Activated gamma-delta T cell treated with Interleukin-2 at 50 U/mL for 16 hours (primary cell): ENCODE measurements at places on chromosomes 11 and 22.

DNA sequence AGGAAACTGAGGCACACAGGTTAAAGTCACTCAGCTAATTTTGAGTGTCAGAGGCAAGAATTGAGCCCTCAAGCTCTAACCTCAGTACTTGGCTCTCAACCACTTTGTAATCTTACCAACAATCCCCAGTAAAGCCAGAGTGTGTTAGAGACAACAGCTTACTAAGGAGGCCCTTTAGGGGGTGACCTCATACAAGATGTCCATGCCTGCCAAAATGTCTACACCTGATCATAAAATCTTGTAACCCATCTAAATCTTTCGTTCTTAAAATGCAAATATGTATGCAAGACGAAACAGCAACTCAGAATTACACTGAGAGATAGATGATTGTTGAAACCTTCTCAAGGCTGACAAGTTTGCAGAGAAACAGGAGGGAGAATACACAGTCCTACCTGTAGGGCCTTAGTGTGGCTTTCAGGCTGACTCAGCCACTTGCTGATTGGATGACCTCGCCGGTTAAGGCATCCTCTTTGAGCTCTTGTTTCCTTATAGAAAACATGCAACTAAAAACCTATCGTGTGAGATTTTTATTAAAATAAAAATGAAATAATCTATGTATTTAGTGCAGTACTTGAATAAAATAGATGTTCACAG lies 143.2 kb downstream of the OPCML start:
- DNase-seq: no peak

GRCh38 chr11:8717876-8718753 lies 35.5 kb downstream of the RPL27A start:
- DNase-seq: no peak

GRCh38 chr11:131767421-131767820 lies 397.0 kb downstream of the NTM start:
- DNase-seq: no peak

GRCh38 chr11:122832721-122833470 lies 5.4 kb upstream of the CRTAM start:
- no peak for DNase-seq

DNA sequence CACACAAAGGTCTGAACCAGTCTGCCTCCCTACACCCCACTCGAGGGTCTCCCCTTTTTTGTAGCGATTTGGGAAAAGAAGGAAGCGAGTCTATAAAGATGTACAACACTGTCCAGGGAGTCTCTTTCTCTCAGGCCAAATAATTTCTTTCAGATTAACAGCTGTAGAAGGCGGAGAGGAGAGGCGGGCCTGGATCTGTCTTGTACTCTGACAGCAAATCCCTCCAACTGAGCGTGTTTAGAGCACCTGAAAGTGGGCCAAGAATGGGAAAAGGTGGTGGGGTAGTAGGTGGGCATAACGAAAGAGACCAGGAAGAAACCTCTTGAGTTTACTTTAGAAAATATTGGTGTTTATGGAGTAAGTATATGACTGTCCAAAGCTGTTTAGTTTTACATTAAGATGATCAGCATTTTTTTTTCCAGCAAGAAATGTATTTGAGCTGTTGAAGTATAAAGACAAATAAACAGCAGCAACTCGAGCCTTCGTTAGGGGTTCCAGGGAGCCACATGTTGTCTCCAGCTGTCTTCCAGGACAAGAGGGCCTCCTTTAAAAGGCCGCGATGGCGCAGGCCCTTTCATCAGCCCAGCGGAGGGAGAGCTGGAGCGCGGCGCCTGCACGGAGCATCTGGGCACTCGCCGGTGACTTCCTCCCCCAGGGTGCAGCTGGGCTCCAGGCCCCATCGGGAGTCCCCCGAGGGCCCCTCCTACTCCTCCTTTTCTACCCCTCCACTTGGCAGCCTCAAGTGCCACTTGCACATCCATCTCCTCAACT lies 34.9 kb downstream of the SCUBE1 start:
- no peak for DNase-seq

DNA sequence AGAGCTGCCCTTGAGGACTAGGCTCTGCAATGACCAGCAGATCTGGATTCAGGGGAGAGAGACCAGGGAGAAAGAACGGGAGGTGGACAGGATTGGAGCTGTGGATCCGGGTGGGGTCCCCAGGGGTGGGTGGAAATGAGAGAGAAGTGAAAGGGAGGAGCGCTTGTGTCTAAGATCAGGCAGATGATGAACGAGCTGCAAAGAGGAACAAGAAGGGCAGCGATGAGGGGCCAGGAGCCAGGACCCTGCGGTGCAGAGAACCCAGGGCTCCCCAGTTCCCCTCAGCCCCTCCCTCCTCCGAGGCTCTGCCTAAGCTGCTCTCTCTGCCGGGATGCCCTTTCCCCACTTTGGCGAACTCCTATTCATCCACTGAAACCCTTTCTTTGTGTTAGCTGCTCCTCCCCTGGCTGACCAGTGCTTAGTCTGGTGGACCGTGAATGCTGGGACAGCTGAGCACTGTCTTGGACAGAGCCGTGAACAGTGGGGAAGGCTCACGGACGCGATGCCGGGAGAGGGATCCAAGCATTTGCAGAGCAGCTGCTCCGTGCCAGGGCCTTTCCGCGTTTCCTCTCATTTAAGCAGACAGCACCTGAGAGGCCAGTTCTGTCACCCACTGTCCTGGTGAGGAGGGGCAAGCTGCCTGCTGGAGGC lies 35.9 kb downstream of the SHISAL1 start:
- no peak for DNase-seq

DNA sequence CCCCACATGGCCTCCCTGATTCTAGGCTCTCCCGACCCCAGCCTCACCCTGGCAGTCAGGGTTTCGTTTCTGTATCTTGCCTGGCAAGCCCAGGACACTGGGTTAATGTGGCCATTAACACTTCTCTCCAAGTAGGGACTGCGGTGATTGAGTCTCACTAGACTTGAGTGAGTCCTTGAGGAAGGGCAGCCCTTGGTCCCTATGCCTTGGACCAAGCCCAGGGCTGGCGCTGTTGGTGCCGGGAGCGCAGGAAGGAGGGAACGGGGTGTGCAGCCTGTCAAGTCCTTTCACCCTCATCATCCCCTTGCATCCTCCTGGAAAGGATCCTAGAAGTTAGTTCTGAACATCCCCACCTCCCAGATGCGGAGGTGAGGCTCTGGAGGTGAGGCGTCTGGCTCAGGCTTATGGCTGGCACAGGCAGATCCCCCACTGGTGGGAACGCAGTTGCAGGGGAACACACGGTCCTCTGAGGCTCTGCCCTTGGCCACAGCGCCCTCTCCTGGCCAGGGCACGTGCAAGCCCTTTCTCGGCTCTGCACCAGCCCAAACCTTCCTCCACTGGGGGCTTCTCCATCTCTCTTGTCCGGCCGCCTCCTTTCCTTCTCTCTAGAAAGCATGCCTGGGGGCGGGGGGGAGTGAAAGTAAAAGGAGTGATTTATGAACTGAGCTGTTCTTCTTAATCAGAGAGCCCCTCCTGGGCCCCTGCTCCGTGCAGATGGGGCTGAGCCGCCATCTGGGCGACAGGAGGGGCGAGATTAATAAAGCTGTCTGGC lies 56.7 kb downstream of the TP53I11 start:
- peak; percentile 42 for DNase-seq

GRCh38 chr11:96554236-96554820 lies 164.5 kb downstream of the JRKL start:
- DNase-seq: no peak

- DNase-seq: no peak
Measured at GRCh38 chr22:23787600-23787896, 782 bp downstream of the SMARCB1 start.

DNA sequence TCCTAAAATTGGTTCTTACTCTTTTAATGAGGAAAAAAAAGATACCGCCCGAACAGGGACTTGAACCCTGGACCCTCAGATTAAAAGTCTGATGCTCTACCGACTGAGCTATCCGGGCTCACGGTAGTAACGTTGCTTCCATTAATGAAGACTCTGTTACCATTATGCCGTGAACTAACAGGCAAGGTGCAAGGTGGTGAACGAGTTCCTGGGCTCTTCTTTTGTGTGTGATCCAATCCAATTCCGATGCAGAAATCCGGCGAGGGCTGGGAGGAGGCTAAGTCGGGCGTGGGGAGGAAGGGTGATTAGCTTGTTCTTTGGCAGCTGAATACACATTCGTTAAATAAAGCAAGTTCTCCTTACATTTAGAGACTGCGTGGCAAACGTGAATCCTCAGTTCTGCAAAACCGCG lies 49.0 kb downstream of the OR4D9 start:
- DNase-seq: peak; percentile 66

- no peak for DNase-seq
Measured at GRCh38 chr22:43529934-43530333, 118.1 kb downstream of the MPPED1 start.

GRCh38 chr11:74559934-74560309 lies 32.5 kb upstream of the POLD3 start:
- no peak for DNase-seq

- DNase-seq: no peak
Measured at GRCh38 chr22:17846326-17846992, 72.2 kb upstream of the BID start.

- DNase-seq: no peak
Measured at GRCh38 chr11:4375431-4376140, 7.4 kb upstream of the OR52B4 start.

DNA sequence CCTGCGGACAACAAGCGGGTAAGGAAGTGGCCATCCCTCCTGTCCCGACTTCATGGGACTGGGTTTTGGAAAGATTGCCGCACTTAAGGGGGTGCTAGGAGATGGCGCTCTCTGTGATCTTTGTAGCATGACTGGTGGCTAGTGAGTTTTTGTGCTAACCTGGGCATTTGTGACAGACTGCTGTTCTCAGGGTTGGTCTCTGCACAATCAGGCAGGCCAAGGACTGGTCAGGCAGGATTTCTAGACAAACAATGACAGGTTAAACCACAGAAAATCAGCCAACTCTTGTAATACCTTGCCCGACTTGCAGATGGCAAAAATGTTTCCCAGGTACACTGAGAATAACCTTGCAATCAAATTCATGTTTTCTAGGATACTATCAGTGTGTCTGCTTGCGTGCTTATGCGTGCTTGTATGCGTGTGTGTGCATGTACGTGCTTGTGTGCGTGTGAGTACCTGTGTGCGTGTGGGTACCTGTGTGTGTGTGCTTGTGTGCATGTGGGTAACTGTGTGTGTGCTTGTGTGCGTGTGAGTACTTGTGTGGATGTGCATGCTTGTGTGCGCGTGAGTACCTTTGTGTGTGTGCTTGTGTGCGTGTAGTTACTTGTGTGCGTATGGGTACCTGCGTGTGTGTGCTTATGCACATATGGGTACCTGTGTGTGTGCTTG lies 25.6 kb upstream of the SORL1-AS1 start:
- no peak for DNase-seq
